ENCODE measurements at places on chromosomes 1 and 21.
A peak's percentile ranks its signal among the peaks of the same experiment; 100 is the strongest.

GRCh38 chr1:65998763-65999583 lies 206.3 kb downstream of the PDE4B start:
- no peak for DNase-seq

DNA sequence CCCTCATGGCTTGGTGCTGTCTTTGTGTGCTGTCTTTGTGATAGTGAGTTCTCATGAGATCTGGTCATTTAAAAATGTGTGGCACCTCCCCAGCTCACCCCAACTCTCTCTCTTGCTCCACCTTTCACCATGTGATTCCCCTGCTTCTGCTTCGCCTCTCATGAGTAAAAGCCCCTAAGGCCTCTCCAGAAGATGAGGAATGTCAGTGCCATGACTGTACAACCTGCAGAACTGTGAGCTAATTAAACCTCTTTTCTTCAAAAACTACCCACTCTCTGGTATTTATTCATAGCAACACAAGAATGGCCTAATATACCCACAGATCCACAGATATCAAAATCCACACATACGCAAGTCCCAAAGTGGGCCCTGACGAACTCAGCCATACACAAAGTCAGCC lies 88.9 kb upstream of the PPP2R5A start:
- DNase-seq: no peak

DNA sequence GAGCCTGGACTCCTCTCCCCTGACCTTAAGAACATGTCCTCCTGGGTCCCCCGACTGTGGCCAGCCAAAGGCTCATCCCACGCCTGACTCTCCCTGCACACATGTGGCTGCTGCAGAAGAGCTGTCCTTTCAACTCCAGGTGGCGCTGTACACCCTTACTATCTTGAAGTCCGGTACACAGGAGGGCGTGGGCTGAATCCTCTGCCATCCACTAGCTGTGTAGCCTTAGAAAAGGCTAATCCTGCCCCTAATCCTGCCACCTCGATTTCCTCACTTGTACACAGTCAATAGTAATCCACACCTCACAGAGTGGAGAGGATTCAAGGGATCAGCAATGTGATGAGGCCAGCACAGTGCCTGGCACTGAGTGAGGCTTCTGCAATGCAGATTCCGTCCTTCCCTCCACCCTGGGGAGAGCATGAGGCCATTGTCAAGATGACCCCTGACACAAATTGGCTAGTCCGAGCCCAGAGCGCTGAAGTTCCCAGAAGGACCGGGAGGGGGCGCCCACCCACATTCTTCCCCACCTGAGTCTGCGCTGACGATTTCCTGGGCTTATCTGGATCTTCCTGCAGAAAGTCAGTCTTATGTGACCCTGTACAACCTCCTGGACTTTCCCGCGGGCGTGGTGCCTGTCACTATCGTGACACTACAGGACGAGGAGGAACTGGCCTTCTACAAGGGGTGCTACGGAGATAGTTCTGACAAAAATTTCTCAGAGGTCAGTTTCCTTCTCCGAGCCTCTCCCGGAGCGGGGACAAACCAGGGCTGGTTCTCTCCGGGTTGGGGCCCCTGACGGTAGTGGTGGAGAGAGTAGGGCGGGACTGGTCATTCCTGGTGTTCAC lies 47.1 kb upstream of the DMBX1 start:
- peak; percentile 80 for DNase-seq

DNA sequence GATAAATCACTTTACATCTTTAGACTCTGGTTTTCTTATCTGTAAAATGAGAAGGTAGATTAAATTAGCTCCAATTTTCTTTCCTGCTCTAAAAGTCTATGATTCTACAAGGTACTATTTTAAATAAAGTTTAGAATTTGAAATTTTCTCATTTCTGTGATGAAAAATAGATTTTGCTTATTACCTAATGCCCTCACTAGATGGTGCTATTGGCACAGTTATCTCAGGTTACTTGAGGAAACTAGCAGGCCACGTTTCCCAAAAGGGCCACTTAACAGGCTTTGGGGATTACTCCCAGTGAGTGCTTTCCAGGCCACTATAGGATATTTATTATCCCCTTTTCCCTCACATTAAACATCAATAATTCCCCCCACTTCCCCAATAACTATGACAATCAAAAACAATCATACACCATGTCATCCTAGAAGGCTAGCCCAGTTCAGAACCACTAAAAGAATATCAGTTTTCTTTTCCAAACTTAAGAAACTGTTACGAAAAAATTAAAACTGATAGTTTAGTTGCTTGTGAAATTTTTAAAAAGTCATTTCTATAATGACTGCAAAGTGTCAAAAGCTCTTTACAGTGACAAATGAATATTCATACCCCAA lies 30.6 kb downstream of the OMA1 start:
- peak; percentile 80 for DNase-seq

DNA sequence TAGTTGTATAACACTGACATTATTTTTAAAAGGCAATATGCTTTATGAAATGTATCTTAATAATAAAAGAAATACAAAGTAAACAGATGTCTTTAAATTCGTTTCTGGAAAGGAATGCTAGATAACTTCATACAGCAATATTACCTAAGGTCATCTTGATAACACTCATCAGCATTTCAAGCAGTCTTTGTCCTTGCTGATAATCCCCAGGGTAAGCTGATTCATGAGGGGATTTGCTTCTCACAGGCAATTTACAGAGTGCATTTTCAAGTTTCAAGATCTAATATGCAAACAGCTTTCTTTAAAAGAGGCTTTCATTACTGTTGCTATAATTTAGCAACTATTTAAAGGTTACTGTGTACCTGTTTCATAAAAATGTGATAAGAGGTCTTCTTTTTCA lies 75.2 kb upstream of the NEK2 start:
- DNase-seq: no peak

DNA sequence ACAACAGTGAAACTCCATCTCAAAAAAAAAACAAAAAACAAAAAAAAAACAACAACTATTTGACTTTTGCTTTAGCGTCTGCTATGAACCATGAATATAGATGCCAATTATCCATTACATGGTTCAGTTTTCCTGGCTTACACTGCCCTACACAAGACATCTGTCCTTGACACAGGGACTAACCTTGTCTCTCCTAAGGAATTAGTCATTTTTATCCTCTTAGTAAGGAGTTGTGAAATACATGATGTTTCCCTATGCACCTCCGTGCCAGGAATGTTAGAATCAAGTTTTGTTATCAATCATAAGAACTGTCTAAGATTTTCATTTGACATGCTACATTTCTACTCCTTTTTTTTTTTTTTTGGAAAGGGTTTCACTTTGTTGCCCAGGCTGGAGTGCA lies 241.8 kb downstream of the KIF26B start:
- DNase-seq: peak; percentile 11
